ENCODE measurements at places on chromosomes 6 and 20.

- DNase-seq = no peak
These were observed 185.3 kb upstream of the SUPT3H start for GRCh38 chr6:45563041-45563440.

GRCh38 chr6:75848274-75848673, 99.2 kb downstream of the MYO6 start:
- no peak for DNase-seq

- no peak for DNase-seq
These were observed 594.3 kb downstream of the UTRN start for GRCh38 chr6:144879436-144879835.

GRCh38 chr6:113719545-113719944, 137.6 kb upstream of the MARCKS start:
- DNase-seq = no peak

DNA sequence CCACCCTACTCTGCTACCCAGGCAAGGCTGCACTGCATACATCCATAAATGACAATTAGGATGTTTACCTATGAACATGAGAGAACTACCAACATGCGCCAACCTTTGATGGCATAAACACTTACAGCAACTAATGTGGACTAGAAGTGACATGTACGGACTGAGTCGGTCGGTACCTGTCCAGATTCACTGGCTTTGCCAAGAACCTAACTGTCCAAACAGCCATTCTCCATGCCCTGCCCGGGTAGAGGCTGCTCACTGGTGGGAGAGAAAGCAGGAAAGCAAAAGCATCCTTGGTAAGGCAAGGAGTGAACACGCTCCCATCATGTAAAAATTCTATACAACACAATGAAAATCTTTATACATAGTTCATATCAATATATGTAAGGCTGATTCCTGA, 30.0 kb downstream of the SYNDIG1 start:
- DNase-seq = no peak

GRCh38 chr6:53481323-53481722, 63.6 kb downstream of the GCLC start:
- DNase-seq = no peak

Measured in CD4-positive, alpha-beta T cell treated with Interleukin-4 for 4 hours (primary cell).